ENCODE measurements at places on chromosomes 2 and 18.
A peak's percentile ranks its signal among the peaks of the same experiment; 100 is the strongest.

DNA sequence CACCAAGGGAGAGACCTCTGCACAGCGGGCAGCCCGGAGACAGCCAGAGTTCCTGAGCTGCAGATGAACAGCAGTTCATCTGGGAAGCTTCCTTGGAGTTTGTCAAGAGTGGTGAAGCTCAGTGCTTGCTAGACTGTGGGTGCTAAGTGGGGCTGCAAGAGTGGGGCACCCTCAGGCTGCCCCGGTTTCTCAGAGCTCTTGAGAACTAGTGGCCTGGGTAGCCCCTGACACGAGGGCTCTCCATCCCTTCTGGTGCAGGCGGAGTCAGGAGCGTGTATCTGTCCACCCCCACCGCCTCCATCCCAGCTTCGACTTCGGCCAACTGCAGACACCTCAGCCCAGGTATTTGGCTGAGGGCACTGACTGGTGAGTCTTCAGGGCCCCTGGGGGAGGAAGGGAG lies 222.0 kb downstream of the LOXHD1 start:
- DNase-seq, result no peak

GRCh38 chr2:225668606-225669266 lies 269.2 kb downstream of the NYAP2 start:
- no peak for DNase-seq

GRCh38 chr2:237327175-237327950 lies 86.6 kb downstream of the COL6A3 start:
- DNase-seq, result no peak

- DNase-seq, result no peak
Observed at GRCh38 chr2:233839447-233839820, 14.9 kb downstream of the HJURP start.

DNA sequence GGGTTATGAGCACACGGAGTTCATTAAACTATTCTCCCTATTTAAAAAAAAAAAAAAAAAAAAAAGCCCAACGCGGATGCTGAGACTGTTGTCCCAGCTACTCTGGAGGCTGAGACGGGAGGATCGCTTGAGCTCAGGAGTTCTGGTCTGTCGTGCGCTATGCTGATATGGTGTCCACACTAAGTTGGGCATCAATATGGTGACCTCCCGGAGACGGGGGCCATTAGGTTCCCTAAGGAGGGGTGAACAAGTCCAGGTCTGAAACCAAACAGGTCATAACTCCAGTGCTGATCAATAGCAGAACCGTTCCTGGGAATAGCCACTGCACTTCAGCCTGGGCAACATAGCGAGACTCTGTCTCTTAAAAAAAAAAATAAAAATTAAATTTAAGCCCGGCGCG lies 12.9 kb upstream of the ANKRD53 start:
- DNase-seq, result peak; percentile 11

DNA sequence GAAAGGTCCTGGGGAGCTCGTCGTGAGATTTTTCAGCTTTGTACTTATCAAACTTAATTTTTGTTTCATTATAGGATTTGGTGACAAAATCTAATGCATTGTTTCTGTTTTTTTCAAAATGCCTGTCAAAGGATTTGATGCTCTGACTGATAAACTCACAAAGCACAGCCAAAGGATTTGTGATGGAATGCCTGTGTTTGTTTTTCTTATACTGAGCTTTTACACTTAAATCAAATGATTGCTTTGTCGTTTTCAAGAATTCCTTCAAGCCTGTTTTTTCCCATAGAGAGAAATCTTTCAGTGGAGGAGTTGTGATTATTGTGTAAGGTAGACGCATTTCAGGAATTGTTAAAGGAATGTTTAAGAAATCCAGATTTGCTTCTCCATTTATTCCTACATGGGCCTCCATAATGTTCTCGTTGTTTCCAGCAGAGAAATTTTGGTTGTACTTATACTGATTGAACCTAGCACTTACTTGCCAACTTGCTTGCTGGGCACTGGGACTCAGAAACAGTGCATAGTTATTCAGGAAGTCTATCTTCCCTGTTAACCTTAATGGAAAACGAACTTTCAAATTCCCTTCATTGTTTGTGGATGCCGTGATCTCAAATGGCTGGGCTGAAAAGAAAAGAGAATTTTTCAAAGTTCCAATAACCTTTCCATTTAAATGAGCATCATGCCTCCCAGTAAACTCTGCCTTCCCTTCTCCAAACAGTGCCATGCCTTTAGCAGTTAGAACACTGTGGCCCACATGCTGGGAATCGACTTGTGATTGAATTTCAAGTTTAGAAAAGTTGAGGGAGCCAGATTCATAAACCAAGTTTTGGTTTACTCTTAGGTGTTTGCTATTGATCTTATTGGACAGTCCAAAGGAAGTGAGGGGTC lies 36.5 kb downstream of the APOB start:
- DNase-seq, result no peak

DNA sequence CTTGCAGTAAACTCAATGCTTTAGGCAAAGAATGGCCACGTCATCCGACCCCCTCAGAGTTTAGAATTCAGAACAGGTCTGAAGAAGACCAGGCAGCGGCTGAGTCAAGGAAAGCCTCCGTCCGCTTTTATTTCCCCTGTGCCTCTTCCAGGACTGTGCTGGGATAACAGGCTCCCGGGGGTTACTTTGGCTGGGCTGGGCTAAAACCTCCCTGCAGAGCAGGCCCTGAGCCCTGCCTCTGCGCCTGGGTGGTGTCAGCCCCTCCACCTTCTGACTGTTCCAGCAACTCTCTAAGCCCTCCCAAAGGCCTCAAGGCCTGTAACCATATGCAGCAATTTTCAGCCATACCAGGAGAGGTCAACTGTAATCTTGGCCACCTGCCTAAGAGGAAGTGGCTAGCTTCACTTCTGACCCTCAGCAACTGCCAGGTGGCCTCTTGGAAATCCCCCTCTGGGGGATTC lies 166.5 kb downstream of the RPIA start:
- no peak for DNase-seq

- DNase-seq, result peak; percentile 35
Observed at GRCh38 chr2:48530033-48530811, at the start of gene STON1. Gene STON1, plus strand, starts transcription at chr2:48530154. Its CDS starts 50,480 bp downstream, at chr2:48580634.

DNA sequence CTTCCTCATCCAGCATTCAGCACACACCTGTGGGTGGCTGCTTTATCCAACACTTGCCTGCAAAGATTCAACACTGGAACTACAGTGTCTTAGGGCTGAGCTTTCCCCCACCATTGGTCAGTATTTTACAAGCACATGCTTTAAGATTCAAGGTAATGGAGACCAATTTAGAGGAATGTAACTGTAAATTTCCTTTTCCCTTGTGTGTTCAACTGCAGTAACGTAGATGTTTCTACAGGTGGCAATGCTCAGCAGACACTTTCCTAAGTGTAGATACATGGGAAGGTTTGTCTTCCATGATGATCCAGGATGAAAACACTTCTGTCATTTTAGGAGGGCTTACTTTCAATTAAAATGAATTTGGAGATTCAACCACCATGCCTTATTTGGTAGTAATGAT lies 143.6 kb upstream of the PXDN start:
- DNase-seq, result no peak

DNA sequence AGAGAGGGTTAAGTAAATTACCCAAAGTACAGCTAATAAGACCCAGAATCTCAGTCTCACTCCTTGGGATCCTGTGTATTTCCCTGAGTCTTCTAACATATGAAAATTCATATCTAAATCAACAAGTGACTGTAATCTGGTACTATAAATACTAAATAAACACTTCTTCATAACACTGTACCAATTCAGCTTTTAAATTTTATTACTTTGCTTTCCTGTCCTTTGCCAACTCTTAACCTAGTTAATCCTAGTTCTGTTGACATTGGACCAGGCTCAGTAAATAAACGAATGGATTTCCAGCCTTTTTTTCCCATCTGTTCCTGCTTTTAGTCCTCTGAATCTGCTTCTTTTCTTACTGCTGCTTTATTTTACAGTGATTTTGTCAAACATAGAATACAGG lies 13.8 kb downstream of the MRPL35 start:
- no peak for DNase-seq

GRCh38 chr2:233060980-233061590 lies 943 bp downstream of the INPP5D start:
- no peak for DNase-seq
